ENCODE measurements at places on chromosomes 4 and X.

DNA sequence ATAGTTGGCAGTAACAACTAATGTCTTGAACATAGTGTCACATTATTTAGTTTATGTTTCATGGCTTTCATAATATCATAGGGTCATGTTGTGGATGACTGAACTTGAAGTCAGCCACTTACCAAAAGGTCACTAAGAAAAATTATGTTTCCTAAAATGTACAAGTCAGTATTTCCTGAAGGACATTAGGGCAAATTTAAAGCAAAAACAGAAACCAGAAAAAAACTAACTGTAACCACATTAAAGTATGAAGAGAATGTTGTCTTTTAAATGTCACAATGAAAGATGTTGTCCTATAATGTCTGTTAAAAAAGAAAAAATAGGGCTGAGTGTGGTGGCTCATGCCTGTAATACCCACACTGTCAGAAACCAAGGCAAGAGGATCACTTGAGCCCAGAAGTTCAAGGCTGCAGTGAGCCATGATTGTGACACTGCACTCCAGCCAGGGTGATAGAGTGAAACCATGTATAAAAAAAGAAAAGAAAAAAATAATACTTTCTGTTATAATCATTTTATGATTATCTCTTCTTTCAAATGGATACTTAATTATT is 55.8 kb downstream of the HHIP start:
- no peak for DNase-seq

GRCh38 chr4:102642631-102643298 is 118.0 kb downstream of the MANBA start:
- no peak for DNase-seq

DNA sequence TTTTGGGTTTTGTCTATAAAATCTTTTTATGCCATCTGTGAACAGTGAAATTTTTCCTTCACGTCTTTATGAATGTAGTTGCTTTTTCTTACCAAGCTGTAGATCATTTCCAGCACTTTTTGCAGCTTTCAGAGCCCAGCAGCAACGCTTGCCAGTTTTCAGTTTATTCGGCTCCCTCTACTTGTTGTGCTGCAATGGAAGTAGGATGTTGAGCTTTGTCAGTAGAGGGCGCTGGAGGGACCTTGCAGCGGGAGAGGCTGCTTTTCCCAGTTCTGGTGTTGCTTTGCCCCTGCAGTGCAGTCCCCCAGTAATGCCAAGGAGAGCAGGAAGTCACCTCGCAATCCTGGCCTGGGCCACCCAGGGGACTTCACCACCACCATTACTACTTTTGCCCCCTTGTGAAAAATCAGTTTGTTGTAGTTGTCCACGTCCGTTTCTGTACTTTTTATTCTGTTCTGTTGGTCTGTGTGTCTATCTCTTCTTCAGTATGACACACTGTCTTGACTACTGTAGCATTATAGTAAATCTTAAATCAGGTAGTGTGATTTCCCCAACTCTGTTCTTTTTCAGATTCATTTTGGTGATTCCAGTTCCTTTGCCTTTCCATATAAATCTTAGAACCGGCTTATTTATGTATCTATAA is 21.8 kb downstream of the CMC4 start:
- DNase-seq: no peak

- no peak for DNase-seq
Observed at GRCh38 chr4:166034965-166035364, 161.9 kb downstream of the TLL1 start.

GRCh38 chrX:97639526-97639925 is 755.8 kb downstream of the RPA4 start:
- no peak for DNase-seq

DNA sequence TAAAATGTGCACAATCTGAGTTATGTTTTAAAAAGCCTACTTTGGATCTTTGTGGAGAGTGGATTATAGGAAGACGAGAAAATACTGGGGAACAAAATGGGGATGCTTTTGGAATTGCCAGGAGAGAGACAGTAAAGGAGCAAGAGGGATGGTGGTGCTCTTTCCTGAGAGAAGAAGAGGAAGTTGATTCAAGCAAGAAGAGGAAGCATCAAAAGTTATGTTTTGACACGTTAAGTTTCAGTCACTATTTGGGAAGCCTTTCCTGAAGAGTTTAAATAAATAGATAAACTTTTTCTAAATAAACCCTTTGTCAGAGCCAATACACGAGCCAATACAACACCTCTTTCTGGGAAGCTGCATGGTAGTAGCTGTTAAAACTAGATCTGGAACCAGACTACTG is 394.1 kb downstream of the GALNTL6 start:
- no peak for DNase-seq

DNA sequence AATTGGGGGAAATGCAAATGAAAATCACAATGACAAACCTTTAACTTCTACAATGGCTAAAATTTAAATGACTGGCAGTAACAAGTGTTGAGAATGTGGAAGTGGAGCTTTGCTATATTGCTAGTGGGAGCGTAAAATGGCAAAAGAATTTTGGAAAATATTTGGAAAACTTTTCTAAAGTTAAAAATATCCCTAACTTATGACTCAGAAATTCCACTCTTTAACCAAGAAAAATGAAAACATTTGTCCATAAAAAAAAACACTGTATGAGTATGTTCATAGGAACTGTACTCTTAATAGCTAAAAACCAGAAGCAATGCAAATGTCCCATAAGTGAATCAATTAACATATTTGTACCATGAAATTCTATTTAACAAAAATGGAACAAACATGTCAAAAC is 3.6 kb downstream of the TBCK start:
- DNase-seq: no peak

DNA sequence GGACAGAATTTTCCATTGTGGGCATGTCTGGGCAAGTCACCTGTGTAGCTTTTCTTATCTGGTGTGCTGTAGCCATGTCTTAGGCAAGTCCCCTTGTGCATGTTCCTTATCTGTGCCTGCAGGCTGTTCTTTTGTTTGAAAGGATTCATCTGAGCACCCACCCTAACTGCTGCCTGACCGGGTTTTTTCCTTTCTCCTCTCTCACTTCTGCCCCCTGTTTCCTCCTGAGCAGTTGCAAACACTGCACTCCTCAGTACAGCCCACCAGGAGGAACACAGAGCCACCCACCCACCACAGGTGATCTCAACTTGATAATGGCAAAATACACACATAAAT is 29.2 kb upstream of the IL9R start:
- DNase-seq: no peak

- DNase-seq: no peak
Observed at GRCh38 chr4:89590128-89590527, 246.8 kb downstream of the SNCA start.

- DNase-seq: no peak
Observed at GRCh38 chr4:151676301-151676700, 84.5 kb downstream of the GATB start.

- DNase-seq: no peak
Observed at GRCh38 chr4:42954963-42955669, 62.6 kb downstream of the GRXCR1 start.

- DNase-seq: no peak
Observed at GRCh38 chr4:3665360-3665891, 100.8 kb upstream of the ADRA2C start.

DNA sequence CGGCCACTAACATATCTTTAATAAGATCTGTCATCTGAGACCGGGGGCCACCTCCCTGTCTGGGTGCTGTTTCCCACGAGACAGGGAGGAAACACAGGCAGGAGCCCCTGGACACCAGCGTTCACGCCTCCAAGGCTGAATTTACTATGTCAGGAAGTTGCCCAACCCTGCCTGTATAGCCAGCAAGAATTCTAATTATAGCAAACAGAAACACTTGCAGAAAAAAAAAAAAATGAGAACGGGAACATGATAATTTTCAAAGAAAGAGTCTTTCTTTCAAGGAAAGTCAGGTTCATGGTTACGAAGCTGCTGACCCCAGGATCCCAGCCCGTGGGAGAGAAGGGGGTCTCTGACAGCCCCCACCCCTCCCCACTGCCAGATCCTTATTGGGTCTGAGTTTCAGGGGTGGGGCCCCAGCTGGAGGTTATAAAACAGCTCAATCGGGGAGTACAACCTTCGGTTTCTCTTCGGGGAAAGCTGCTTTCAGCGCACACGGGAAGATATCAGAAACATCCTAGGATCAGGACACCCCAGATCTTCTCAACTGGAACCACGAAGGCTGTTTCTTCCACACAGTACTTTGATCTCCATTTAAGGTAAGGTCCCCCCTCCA is at the start of gene IL3RA:
Gene IL3RA, plus strand, starts transcription at position 455 of the 613 bp plus-strand sequence. CDS start 4,981 bp downstream, outside the sequence.
- DNase-seq: no peak

- DNase-seq: no peak
Observed at GRCh38 chrX:114976292-114976691, 41.1 kb downstream of the IL13RA2 start.

DNA sequence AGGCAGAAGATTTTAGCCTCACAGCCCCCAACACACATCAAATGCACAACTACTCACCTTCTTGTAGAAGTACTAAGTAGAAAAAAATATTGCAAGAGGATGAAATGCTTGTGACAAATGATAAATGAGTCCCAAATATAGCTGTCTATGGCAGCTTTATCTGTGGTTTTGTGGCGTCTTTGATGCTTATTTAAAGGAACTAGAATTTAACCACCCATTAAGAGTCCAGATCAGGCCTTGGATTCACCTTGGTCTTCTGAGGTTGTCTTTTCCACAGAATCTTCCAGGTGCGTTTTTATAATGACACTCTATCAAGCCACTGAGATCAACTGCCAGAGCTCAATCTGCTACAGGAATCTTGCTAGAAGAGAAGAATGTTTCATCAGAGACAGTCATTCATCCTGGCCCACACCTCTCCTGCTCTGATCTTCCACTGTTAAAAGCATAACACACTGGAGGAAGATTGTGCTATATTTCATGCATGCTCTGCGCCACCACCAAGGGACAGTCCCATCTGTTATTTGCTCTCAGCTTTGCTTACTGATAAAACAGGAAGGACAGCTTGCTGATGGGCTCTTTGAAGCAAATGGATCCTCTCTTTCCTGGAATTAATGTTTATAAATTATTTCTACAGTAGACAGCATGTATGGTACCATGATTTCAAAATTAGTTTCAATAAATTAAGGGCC is 144.1 kb downstream of the SLC7A11 start:
- DNase-seq: no peak

- no peak for DNase-seq
Observed at GRCh38 chr4:87120010-87120409, 100.4 kb downstream of the KLHL8 start.

GRCh38 chr4:75249739-75250138 is 264.5 kb downstream of the RCHY1 start:
- no peak for DNase-seq

DNA sequence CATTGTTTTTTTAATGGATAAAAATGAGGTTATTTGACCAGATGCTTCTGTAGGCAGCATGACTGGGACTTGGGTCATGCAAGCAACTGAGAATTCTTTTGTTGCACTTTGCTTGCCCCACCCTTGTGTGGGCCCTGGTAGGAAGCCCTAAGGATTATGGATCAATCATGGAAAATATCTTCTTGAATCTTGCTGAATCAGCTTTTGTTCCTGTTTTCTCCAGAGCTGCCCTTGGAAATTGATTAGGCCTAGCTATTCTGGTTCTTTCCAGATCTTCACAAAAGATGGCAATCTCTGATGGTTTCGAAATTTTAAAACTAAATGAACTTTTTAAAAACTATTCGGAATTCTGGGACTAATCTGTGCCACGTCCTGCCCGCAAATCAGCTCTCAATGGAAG is 58.6 kb downstream of the PRRG1 start:
- no peak for DNase-seq

DNA sequence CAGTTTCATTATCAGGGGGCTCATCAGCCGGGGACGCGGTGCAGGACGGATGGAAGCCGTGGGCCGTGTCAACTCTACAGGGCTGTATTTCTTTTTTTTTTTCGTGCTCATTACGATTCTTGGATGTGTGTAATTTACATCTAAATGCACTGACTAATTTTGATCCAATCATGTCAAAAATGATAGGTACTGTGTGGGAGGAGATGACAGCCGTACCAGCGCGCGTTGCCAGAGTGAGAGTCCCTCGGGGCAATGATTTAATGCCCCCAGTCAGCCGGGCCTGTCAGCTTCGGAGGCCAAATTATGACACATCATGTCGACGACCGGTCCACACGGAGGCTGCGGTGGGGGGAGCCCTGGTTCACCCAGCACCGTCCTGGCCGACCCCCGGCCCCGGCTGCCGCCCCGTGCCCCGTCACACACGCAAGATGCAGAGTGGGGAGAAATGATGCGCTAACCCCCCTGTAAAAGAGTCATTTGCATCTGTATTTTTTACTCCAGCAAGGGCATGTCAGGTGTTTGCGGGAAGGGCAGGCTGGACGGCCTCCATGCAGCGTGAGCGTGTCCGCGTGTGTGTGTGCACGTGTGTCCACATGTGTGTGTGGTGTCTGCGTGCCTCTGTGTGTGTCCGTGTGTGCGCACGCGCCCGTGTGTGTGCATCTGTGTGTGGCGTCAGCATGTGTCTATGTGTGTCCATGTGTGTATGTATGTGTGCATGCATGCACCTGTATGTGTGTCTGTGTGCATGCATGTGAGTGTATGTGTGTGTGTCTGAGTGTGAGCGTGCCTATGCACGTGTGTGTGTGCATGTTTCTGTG is 74.3 kb upstream of the PPP2R3B start:
- no peak for DNase-seq

DNA sequence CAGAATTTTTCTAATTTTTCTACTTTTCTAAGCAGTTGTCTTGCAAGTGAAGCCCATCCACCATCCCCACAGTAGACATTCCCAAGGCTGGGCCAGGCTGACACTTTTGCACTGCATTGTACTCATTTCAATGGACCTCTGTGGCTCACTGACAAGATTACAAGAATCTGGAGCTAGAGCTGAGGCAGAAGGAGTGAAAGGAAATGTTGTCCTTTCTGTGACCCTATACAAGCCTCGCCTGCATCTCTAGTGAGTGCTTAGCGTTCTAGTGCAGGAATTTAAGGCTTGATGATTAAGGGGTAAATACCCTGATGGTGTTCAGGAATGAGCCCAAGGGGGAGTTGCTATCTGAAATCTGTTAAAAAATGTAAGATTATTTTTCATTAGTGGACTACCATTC is 6.3 kb downstream of the MAGED1 start:
- no peak for DNase-seq

DNA sequence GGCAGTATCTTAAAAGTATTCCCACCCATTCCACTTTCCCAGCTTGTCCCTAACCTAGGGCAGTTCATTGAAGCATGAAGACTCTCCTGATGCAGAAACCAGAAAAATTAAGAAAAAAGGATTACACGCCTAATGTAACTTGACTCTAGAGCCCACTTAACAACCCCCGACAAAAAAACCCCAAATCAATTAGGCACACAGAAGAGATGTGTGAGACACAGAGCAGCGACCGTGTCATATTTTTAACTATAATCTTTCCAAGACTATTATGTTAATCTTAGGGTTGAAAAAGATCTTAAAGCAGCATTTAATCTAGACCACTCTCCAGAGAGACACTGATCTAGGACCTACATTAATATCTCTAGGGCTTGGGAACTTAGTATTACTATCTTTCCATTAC is 1.3 kb downstream of the YTHDC1 start:
- DNase-seq: no peak

- DNase-seq: no peak
Observed at GRCh38 chrX:15681433-15681832, 16.8 kb upstream of the CLTRN start.

GRCh38 chr4:3765271-3766035 is 732 bp upstream of the ADRA2C start:
- no peak for DNase-seq

GRCh38 chr4:110587666-110588285 is 35.1 kb downstream of the PITX2 start:
- no peak for DNase-seq

- DNase-seq: no peak
Observed at GRCh38 chrX:72314881-72315280, 9.2 kb upstream of the CITED1 start.

- DNase-seq: no peak
Observed at GRCh38 chr4:7630568-7631287, 196.0 kb upstream of the PSAPL1 start.
